ENCODE measurements at places on chromosomes 12 and 14.
A peak's percentile ranks its signal among the peaks of the same experiment; 100 is the strongest.

DNA sequence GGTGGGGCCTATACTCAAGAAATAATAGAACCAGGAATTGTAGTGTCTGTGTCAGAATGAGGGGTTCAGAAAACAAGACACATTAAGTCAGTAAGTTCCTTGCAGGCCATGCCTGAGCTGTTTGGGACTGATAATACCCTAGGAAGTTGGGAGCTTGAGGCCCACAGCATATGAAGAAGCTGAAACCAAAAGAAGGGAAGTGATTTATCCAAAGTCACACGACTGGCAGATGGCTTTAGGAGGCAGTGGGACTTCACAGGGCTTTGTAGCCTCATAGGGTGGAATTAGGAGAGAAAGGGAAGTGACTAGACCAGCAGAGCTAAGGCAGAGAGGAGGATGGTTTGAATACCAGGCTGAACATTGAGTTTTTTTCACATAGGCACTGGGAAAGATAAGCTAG lies 56.6 kb upstream of the SRSF5 start:
- DNase-seq: no peak

GRCh38 chr14:84804468-84804867 lies 725.5 kb upstream of the FLRT2 start:
- DNase-seq: no peak

- DNase-seq: no peak
Measured at GRCh38 chr12:76952995-76953394, 74.2 kb upstream of the CSRP2 start.

DNA sequence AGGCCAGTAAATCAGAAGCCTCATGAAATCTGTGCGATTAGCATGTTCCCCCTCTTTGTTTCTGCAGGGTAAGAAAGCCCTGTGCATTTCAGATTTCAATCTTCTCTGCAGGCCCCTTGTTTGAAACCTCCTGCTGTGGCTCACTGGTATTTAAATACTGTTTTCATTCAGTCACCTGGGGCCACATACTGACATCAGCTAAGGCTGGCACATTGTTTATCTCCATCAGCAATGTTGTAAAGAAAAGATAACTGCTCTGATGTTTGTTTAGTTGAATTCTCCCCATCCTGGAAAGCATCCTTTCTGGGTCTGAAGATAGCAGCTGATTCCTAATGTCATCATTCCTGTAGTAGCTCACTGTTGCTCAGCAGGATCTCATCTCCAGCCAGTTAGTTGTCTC lies 554.9 kb downstream of the NRXN3 start:
- DNase-seq: no peak

- DNase-seq: no peak
Measured at GRCh38 chr12:56346675-56347074, 8.0 kb downstream of the IL23A start.

- DNase-seq: no peak
Measured at GRCh38 chr14:104858811-104859426, 6.1 kb upstream of the CEP170B start.

DNA sequence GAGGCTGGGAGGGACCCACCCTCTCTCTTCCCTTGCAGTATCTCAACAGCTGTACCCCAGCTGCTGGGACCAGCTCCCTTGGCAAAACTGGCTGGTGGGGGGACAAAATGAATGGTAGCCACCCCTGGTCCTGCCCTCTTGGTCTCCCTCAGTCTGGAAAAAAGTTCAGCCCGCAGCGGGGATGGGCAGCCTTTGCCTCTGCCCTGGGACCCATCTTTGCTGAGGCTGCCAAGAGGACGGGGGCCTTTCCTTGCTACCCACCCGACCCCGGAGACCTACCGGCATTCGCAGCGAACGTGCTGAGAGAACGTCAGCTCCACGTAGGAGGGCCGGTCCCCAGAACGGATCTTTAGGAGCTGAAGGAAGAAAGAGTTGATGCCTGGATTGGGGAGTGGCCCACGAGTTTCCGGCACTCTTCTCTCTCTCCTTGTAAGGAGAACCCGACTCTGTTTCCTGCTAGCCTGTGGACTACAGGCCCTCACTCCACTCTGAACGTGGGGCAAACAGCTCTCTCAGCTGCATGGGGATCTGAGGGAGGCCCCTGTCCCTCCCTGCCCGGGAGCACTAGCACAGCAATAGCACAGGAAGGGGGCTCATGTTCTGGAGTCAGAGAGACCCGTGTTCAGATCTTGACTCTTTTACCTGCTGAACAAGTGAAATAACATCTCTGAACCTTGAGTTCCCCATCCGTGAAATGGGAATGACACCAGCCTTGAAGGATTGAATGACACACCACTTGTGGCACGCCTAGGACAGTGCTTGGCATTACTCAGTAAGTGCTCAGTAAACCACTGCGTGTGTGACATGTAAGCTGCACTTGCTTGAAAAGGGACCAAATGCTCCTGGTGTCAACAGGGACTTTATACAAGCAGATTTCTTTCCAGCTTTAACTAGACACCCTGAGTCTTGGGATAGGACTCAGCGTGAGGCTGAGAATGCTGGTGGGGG lies 6.9 kb downstream of the PGF start:
- DNase-seq: no peak

DNA sequence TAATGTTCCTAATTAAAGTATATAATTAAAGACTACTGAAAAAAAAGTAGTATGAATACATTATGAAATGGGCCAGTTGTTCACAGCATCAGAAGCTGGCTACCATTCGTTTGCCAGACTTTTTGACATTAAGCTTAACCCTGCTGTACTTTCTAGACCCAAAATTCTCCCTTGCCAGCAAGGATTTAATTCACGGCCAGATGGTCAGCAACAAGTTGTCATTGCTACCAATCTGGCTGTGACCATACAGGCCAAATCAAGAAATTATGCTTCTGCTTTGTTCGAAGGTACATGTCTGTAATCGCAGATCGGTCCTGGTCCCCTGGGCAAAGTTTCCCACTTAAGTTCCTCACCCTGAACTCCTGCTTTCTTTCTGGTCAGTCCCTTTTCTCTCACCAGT lies 217.7 kb upstream of the ATXN7L3B start:
- no peak for DNase-seq

DNA sequence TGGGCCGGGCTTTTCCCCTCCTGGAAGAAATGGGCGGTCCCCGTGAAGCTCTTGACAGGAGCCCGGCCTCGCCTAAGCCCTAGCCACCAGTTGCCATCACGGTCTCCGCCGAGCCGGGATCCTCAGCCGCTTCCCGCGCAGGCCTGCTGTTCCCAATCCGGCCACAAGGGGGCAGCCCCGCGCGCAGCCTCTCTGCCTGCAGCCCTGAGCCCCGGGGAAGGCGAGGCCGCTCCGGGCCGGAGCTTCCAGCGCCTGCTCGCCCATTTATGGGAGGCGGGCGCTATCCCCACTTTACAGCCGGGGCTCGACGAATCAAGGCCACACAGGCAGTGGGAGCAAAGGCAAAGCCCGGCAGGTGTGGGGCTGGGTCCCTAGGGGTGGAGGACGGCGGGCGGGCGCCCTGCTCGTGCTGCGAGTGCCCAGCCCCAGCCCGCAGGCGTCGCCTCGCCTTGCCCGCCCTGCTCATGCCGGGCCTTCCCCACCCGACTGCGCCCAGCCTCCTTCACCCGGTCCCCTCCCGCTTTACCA lies 61.5 kb downstream of the LGMN start:
- DNase-seq: peak; percentile 99

DNA sequence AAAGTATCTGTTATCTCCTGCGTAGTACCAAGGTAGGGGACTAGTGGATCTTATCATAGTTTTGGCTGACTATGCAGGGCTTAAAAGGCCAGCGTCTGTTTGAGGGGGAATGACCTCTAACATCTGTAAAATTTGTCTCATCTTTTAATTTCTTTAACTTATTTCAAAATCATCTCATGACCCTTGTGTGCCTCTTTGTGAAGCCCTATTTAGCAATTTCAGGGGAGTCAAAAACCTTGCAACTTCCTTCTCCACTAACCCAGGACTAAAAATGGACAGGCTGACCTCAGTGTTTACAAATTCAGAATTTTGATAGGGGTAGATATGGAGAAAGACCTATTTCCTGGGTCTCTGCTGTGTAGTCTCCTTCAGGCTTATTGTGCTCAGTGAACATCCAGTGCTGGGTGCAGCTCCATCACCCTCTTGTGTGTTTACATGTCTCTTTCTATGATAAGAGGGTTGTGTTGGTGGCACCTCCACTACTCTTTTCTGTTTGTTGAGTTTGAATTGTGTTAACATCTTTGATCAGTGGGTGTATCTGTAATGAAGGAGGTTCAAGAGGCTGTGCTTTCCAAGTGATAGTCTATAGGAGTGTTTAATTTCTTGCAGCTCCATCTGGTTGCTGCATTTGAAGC lies 14.3 kb downstream of the NECAP1 start:
- no peak for DNase-seq

DNA sequence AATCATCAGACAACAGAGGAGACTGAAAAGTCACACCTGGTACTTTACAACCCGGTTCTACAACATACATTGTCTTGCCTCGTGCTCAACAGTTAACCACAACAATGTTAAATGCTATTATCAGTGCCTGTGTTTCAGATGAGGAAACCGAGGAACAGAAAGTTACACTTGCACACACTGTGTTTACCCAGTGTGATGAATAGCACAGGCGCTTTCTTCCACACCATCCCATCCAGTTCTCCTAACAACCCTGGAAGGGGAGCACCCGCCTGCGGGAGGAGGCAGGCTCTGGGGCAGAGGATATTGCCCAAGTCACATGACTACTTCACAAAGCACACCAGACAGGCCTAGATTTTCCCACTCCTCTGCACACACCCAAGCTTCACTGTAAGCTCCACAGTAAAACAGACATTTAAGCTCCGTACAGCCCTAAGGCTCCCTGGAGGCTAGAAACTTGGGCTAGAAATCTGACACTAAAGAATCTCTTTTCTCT lies 21.8 kb downstream of the NCKAP5L start:
- DNase-seq: no peak

GRCh38 chr12:6044082-6044481 lies 80.4 kb downstream of the VWF start:
- DNase-seq: no peak

DNA sequence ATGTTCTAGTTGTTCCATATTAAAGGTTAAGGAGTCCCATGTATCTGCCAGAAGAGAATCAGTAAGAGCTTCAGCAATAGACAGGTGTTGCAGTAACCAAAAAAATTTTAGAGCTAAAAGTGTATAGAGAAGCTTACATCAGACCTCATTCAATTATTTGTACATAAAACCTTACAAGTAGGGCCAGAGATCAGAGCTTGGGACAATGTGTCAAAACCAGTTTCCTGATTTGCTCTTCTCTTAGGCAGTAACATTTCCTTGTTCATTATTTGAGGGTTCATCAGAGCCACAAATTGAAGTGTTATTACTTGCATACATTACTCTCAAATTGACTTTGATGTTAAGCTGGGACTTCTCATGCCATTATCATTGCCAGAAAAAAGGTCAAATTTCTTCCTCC lies 55.5 kb upstream of the ATXN7L3B start:
- no peak for DNase-seq

GRCh38 chr14:50318031-50318626 lies 6.0 kb downstream of the DMAC2L start:
- no peak for DNase-seq

DNA sequence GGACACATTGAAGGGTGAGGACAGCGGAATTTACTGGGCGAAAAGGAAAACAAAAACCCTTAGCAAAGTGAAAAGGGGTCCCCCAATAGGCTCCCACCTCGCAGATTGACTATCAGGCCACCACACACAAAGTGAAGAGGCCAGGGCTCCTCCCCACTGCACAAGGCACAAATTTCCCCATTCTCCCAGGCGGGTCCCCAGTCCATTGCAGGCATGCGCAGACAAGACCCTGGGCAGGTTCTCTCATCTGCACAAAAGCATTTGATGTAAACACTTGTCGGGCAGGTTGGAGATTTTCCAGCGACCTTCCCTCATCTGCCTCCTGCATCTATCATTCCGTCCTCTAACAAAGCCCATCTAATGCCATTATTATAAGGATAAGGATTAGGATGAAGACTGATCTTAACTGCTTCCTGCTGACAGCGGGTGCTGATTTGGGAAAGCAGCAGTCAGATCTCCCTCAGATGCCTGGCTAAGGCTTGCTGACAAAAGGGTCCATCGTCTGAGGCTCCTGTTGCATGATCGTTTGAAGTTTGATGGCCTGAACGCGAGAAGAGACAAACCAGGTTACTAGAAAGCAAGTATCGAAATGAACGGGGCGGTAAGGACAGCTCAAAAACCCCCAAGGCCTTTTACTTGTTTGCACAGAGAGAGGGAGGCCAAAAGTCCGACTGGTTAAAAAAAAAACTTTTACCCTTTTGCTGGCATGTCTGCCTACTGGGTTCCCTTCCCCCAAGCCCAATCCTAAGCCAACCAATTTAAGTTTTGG lies 14.4 kb downstream of the ASCL4 start:
- DNase-seq: no peak

- no peak for DNase-seq
Measured at GRCh38 chr12:25293653-25294052, 42.9 kb upstream of the KRAS start.

- DNase-seq: no peak
Measured at GRCh38 chr12:58479401-58479800, 440.9 kb downstream of the LRIG3 start.

GRCh38 chr12:34406228-34406995 lies 384.1 kb downstream of the ALG10 start:
- DNase-seq: no peak

DNA sequence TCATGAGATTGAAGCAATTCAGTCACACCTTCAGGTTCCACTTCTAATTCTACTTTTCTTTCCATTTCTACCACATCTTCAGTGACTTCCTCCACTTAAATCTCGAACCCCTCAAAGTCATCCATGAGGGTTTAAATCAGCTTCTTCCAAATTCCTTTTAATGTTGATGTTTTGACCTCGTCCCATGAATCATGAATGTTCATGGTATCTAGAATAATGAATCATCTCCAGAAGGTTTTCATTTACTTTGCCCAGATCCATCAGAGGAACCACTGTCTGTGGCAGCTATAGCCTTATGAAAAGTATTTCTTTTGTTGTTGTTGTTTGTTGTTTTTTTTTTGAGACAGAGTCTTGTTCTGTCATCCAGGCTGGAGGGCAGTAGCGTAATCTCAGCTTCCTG lies 7.6 kb downstream of the RXYLT1 start:
- no peak for DNase-seq

GRCh38 chr12:104566244-104566993 lies 109.7 kb downstream of the CHST11 start:
- DNase-seq: no peak

- no peak for DNase-seq
Measured at GRCh38 chr14:88849716-88850115, 25.3 kb downstream of the TTC8 start.

DNA sequence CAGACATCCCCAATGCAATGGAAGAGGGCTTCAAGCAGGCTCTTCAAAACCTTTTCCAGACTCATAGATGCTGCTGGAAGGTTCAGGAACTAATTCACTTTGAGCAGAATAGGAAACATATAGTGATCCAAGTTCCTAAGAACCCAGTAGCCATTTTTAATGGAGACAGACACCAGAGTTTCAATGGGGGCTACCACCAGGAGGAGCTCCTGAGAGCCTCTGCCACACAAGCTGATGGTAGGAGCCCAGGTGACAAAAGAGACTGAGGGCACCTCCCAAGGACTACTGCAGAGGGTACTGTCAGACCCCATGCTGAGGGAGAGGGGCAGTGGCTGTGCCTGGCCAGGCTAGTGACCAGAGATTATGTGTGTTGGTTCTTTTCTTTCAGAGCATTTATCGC lies 45.9 kb downstream of the IFNG start:
- DNase-seq: no peak

All from 8988T (cell line).